ENCODE measurements at places on chromosomes 1 and 21.
A peak's percentile ranks its signal among the peaks of the same experiment; 100 is the strongest.

DNA sequence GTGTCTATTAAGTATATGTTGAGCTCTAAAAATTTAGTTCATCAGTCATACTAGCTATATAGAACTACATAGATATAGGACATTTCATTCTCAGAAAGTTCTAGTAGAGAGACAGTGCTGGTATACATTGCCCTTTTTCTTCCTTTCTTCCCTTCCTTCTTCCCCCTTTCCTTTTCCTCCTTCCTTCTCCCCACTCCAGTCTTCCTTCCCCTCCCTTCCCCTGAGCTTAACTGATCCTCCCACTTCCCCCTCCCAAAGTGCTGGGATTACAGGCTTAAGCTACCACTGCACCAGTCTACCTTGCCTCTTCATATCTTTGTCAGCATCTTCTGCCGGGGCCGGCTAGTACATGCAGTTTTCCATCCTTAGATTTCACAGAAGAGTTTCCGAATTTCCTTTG is 12.1 kb downstream of the THRAP3 start:
- no peak for DNase-seq

DNA sequence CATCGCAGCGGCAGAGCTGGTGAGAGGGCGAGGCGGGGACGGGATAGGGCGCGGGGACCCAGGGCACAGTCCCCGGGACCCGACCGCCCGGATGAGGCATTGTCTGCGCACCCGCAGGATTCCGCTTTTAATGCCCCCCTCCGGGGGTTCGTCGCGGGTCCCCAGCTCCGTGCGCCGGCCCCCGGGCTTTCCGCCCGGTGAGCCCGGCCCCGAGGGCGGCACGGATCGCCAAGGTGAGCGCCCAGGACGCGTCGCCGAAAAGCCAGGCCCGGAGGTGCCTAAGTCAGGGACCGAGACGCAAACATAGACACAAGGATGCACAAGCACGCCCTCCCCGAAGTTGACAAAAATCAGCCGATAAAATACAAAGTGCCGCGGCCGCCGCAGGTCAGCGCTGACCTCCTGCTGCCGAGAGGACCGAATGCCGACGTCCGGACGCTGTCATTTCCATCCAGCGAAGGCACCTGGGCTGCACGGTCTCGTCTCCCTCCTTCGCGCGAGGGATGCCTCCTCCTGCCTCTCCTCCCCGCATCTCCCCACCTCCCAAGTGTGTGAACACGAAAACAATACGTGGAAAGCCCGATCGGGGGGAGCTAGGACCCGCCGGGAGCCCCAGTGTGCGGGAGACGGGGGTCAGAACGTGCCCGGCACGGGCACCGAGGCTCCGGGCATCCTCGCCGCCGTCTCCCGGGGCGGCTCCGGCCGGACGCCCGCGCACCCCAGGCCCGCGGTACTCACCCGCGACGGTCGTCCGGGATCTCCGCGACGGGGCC is 101.1 kb upstream of the SOD1 start:
- peak; percentile 83 for DNase-seq

- peak; percentile 35 for DNase-seq
These were observed 5.4 kb downstream of the PEA15 start for GRCh38 chr1:160210561-160210960.

DNA sequence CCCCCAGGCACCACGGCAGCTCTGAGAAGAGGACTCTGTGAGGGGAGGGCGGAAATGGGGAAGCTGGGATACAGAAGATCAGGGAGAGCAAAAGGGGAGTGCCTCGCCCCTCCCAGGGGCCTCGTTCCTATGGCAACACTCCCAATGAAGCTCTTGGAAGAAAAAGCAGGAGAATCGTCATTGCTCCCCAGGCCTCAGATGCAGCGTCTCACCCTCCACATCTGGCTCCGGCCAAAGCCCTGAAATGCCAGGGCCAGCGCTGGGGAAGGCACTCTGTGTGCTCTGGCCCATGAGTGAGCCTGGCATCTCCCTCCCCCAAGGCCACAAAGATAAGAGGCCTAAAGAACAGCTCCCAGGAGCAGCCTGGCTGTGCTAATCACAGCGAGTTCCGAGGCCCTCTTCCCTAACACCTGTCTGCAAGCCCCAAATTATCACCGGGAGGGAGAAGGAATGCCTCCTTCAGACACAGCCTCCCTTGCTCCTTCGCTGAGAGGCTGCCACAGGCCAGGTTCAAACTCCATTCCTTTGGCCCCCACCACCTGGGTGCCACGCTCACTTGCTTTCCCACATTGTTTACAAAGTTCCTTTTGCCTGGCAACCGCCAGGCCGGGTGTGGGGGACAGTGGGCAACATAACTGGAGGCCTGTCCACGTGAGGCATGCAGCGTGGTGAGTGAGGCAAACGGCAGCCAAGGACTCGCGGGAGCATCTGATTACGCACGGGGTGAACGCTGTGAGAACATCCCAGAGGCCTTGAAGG is 27.8 kb downstream of the ECE1 start:
- no peak for DNase-seq

DNA sequence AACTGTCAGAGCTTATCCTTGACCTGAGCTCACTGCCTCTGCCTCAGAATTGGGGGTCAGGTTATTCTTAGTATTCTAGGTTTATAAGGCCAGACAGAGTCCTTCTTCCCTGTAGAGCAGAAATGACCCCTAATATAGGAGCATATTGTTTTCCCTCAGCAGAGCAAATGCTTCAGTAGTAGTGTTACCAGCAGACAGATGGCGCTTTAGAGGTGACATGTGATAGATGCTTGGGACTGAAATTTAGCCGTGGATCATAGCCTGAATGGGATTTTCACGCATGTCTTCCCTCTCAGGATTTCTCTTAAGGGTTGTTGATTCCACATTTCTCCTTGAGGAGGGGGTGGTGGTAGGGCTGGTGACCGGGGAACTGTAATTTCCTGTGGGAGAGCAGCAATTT is 24.5 kb downstream of the ADARB1 start:
- no peak for DNase-seq

DNA sequence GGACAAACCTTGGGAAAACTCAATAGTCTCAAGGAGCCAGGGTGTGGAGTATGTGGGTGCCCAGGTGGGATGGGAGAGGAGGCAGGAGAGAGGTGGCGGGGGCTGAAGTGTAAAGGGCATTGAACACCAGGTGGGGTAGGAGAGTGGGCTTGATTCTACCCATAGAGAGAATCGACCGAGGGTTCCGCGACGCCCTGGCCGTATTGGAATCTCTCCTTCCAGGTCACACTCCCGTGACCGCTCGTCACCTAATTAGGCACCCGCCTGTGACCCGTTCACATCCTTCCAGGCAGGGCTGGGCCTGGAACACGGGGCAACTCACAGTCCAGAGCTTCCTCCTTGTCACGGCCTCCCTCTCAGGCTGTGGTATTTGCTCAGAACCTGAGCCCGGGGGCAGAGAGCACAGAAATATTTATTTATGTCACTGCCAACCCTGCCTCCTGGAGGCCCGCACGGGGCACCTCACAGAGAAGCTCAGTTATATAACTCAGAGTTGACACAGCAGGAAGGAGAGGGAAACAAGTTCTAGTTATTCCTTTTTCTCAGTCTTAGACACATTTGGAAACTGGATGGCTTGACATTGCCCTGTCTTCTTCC is 12.0 kb downstream of the NCMAP start:
- DNase-seq, result no peak

DNA sequence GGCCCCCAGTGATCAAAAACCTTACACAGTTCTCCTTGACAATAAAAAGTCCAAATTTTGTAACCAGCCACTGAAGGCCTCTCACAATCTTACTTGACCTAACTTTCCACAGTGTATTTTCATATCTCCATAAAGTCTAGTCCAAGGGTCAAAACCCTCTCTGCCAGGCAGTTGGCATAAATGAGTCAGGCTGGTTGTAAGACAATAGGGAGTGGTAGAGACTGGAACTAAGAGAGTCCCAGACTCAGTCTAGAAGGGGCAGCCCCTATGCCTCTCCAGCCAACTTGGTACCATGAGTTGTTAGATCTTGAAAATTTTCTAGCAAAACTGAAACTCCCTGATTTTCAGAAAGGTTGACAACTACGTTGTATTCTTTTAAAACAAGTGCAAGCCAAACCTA is 21.0 kb downstream of the KIF21B start:
- no peak for DNase-seq

- no peak for DNase-seq
These were observed 292.8 kb downstream of the DISC1 start for GRCh38 chr1:231919239-231919885.

DNA sequence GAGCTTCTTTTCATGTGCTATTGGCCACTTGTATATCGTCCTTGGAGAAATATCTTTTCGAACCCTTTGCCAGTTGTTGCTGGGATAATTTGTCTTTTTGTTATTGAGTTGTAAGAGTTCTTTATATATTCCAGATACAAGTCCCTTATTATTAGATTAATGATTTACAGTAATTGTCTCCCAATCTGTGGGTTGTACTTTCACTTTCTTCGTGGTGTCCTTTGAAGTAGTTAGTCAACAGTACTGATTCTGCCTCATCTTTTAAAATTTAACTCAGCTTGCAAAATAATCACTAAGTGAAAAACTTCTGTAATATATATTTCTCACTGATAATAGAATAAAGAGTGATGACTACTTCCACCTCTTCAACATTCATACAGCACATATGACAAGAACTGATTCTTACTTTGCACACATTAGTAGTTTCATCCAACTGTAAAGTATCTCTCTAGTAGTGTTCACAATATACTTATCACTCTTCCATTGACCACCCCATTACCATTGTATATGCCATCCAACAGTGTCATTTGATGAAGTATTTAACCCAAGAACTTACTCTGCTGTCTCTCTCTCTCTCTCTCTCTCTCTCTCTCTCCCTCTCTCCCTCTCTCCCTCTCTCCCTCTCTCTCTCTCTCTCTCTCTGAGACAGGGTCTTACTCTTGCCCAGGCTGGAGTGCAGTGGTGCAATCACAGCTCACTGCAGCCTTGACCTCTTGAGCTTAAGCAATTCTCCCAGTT is 104.2 kb upstream of the DMRTA2 start:
- no peak for DNase-seq

GRCh38 chr1:220222939-220223338 is 49.3 kb downstream of the RAB3GAP2 start:
- no peak for DNase-seq

Measured in nucleus accumbens (tissue), 56 donors.